HT-29 (cell line): ENCODE measurements at places on chromosomes 11 and 22. TPM values are rescaled to one million over a fixed set of nuclear protein-coding genes. Genes with fewer than 3 reads are reported as not detected.

The FJX1 gene
- 6.1 and 7.5 TPM in 2 replicates for total RNA-seq

The SNX32 gene
- total RNA-seq = not detected in 2 replicates

The TBC1D10A gene
- 17.2 and 17.4 TPM in 2 replicates for total RNA-seq

The APOL3 gene
- total RNA-seq = 0.70 and 1.7 TPM in 2 replicates

The MMP13 gene
- total RNA-seq = 0.13 TPM in 1 of 2 replicates, not detected in the other

The CTSF gene
- total RNA-seq = not detected in 2 replicates

The APOL5 gene
- not detected in 2 replicates for total RNA-seq

The HBG2 gene
- not detected in 2 replicates for total RNA-seq

The TEF gene
- total RNA-seq = 10.7 and 16.7 TPM in 2 replicates

The NRIP3 gene
- not detected in 2 replicates for total RNA-seq
